Muscle of leg (tissue), 16 donors: ENCODE measurements at places on chromosomes 2 and 18. TPM values are rescaled to one million over a fixed set of nuclear protein-coding genes. Genes with fewer than 3 reads are reported as not detected.

Gene UGT1A1
- polyA plus RNA-seq: not detected

Gene M1AP
- 0.24 TPM for polyA plus RNA-seq

Gene RAB31
- 27.6 TPM for polyA plus RNA-seq

DNA sequence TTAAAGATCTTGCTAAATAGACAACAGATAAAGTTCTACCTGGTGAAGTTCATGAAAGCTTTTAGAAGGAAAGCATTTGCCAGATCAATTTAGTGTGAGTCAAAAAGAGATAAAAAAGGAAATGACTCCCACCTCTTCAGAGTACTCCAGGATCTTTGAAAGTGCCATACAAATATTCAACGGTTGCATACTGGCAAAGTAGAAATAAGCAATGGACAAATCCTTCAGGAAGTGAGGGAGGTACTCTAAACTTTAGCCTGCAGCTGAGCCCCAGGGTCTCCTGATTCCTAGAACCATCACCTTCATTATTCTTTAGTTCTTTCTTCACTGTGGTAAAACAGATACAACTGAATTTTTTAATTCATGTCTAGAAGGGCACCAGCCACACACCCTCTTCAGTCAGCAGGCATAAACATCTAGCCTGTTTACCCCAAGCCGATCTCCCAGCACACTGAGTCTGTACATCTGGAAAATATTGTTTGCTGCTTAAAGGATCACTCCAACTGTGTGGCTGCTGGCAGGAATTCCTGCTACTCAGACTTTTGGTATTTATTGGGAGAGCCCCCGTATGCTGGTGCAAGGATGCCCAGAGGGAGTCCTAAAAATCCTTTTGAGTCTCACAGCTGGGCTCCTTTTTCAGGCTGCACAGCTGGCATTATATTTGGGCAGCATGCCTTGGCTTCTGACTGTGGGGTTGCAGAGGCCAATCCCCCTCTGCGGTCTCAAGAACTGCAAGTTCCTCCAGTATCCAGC lies 72.3 kb upstream of the SESTD1 start:
- peak; percentile 78 for DNase-seq

DNA sequence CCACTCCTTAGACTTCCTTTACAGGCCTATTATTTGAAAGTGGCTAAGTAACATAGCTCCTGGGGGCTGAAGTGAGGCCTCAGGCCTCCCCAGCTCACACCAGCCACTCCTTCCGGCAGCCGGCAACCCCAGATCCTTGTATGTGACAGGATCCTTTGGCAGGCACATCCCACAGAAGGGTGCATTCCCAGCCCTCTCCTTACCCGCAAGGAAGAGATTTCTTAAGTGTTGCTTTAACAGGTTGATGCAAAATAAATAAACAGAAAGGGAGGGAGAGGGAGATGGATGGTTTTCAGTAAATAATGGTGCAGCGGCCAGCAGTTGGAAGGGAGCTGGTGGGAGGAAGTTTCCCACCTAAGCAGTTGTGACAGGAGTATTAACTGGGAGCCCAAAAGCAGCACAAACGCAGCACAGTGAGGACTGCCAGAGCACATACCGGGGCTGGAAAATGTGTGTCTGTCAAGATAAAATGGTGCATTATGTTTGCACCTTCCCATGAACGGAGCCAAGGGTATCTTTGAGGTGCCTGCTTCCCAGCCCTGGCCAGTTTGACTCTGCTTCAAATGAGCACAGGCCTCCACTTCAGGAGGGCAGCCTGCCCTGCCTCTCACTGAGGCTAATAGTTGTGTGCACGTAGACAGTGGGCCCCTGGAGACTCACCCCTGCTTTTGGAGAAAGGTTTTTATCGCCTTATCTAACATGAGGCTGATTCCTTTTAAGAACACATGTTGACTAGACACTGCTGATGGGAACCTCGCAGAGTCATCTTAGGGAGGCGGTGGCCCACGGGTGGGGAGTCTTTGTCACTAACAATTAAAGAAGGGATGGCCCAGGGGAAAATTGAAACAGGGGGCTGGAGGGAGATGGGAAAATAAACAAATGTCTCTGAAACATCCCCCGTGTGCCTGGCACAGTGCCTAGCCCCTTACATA lies 32.8 kb downstream of the NRP2 start:
- DNase-seq: no peak

Gene CAD
- 28.8 TPM for polyA plus RNA-seq

DNA sequence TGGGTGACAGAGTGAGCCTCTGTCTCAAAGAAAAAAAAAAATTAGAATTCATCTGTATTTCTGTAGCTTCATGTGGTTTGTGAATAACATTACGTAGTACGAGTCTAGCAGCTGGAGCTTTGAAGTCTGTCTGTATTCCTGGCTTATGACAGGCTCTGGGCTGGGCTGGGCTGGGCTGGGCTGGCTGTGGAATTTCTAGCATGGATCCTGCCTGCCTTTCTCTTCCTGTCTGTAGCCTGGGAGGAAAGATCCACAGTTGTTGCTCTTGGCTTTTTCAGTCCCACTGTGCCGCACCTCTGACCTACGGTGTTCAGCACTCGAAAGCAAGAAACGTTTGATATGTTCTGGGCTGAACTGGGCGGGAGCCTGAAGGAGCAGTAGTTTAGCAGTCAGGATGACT lies 55.4 kb downstream of the BOLA3 start:
- DNase-seq: peak; percentile 48

DNA sequence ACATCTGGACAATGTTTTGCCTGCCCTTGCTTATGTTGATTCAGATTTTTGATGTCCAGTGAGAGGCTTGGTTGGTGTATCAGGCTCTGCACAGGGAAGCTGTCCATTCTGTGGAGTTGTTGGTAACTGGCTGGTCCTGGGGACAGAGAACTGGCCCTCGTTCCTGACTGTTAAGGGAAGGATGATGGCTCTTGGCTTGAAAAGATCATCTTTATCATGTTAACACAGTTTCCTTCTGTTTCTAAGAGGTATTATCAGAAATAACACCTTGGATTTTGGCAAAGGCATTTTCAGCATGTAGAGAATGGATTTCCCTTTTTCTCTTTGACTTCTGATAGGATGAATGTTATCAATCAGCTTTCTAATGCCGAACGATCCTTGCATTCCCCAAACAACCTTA lies 19.3 kb downstream of the STK25 start:
- DNase-seq: no peak

Gene GPR45
- not detected for polyA plus RNA-seq
